T-helper 22 cell (primary cell): ENCODE measurements at places on chromosomes 12 and 14.

DNA sequence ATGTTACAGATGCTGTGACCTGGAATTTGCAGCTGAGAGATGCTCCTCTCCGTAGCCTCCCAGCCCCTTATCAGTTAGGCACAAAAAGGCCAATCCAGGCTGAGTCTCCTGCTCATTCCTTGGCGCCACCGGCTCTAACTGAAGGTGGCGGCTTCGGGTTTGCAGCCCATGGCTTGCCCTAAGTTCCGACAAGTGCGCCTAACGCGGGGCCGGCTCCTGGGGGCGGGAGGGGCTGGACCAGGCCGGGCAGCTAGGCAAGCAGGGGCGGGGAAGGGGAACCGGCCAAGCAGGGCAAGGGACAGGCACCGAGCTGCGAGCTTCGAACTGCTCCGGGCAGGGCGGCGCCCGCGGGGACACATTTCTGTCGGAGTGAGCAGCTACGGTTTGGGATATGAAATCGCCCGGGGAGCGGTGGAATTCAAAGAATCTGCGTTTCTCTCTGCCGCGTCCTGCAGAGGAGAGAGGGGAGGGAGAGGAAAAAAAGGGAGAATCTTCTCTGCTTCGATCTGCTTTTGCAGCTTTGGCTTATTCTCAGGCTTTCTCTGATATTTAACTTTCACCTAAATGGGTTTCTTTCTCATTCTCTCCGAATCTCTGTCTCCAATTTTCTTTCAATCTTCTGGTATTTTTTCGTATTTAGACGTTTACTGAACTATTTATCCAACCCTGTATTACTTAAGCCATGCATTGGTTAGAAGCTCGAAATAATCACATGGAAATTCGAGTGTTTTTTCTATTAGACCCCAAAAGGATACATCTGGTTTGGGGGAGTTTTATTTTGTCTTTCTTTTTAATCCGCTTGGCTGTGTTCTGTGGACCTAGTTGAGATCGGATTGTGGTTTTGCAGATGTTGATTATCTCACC is 1.6 kb upstream of the HOXC12 start:
- DNase-seq: no peak

DNA sequence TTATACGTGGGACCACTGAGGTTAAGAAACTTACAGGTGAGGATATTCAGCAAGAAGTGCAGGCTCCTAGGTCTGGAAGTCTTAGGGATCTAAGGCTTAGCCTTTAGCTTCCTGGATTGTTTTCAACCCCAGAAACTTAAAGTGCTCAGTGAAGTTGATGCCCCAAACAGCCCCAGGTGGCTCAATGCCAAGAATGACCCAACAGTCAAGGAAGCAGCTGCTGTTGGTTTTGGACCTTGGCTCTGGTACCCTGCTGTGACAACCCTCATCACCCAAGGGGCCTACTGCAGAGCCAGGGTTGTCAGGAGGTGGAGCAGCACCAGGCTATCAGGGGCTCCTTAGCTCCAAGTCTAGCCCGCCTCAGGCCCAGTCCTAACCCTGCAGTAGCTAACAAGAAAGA is 36.8 kb downstream of the VDR start:
- no peak for DNase-seq

GRCh38 chr12:114628199-114628598 is 55.8 kb downstream of the TBX3 start:
- DNase-seq: no peak

GRCh38 chr12:104702565-104703139 is 245.9 kb downstream of the CHST11 start:
- DNase-seq: no peak

- DNase-seq: no peak
Observed at GRCh38 chr14:100052819-100053218, 12.4 kb upstream of the EVL start.

DNA sequence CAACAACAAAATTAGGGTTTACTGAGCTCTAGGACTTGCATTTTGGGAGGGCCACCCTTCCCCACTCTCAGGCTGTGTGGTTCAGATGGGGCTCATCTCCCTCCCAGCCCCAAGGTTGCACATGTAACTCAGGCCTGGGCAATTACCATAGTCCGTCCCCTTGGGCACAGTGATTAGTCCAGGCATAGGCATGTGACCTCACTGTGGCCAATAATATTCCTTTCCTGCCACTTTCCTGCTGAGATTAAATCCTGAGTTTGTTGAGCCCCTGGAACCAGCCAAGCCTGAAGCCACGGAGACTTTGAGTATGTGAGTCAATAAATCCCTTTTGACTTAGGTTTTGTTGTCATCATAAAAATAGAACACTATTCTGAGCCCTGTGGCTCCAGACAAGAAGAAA is 113.0 kb downstream of the AACS start:
- no peak for DNase-seq

DNA sequence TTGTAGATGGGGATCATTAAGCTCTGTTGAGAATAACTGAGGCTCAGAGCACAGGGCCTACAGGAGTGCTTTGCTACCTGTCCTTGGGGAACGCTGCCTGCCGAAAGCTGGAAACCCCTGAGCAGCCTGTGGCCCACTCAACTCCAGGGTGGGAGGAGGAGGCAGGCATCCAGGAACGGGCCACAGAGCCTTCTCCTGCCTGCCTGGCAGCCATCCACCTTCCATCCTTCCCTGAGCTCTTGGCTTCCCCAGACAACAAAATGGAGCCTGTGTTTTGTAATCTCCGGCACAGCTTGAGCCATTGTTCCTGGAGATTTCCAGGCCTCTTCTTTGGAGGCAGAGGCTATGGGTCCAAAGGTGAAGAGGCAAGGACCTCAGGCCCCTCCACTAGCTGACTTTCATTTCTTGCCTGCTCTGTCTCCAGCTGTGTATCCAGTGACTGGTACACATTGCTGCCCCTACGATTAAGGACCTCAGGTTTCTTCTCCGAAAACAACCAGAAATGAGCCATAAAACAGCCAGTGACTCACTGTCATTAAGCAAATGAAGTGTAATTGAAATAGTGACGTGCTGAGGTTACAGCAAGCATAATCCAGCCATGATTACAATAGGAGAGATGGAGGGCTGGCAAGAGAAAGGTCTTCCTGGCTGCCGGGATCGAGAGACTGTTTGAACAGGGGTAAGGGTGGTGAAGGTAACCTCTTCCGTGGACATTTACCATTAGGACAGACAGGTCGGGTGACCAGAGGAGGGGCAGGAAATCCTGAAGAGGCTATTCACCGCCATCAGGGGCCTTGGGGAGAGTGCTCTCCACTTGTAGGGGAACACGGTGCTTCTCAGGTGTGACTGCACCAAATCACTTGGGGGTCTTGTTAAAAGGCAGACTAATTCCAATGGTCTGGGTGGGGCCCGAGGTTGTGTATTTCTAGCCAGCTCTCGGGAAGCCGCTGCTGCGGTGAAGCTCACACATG is 56.3 kb upstream of the KCNA5 start:
- DNase-seq: no peak

GRCh38 chr14:58354808-58355207 is 40.9 kb upstream of the TOMM20L start:
- no peak for DNase-seq
